ENCODE measurements at places on chromosomes 6 and 20.
A peak's percentile ranks its signal among the peaks of the same experiment; 100 is the strongest.

GRCh38 chr6:87572883-87573282 is 16.9 kb downstream of the RARS2 start:
- no peak for DNase-seq

GRCh38 chr20:31707994-31708735 is 14.5 kb downstream of the BCL2L1 start:
- DNase-seq: peak; percentile 97

- DNase-seq: no peak
Measured at GRCh38 chr6:110944681-110945151, 13.8 kb upstream of the GTF3C6 start.

GRCh38 chr20:53071833-53072232 is 99.7 kb downstream of the TSHZ2 start:
- DNase-seq: no peak

- DNase-seq: no peak
Measured at GRCh38 chr6:16503241-16503775, 258.0 kb downstream of the ATXN1 start.

DNA sequence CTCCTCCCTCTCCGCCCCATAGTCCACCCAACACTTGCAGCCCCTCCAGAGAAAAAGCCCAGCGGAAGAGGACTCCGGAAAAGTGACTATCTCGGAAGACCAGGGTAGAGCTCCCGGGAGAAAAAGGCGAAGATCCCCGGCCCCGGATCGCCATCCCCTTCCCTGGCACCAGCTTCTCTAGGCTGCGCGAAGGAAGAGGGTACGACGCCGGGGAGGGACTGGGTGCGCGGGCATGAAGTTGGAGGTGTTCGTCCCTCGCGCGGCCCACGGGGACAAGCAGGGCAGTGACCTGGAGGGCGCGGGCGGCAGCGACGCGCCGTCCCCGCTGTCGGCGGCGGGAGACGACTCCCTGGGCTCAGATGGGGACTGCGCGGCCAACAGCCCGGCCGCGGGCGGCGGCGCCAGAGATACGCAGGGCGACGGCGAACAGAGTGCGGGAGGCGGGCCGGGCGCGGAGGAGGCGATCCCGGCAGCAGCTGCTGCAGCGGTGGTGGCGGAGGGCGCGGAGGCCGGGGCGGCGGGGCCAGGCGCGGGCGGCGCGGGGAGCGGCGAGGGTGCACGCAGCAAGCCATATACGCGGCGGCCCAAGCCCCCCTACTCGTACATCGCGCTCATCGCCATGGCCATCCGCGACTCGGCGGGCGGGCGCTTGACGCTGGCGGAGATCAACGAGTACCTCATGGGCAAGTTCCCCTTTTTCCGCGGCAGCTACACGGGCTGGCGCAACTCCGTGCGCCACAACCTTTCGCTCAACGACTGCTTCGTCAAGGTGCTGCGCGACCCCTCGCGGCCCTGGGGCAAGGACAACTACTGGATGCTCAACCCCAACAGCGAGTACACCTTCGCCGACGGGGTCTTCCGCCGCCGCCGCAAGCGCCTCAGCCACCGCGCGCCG is 822 bp downstream of the FOXQ1 start:
- DNase-seq: peak; percentile 12

- DNase-seq: no peak
Measured at GRCh38 chr6:62803094-62803493, 408.2 kb upstream of the FKBP1C start.

DNA sequence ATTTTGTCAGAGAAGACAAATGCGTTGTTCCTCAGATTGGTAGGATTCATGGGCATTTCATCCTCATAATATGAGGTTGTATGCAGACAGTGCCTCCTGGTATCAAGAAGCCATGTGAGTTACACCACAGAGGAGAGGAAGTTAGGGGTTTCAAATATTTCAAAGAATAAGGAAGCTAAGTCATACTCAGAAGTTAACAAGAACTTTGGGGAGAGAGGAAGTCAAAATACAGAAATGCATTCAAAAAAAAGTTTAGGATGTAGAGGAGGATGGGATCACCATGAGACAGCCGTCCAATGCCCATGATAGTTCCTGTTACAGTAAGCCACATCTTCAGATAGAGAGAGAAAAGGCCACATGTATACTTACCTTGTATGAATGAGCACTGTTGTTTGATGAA is 22.3 kb downstream of the HLA-DOB start:
- no peak for DNase-seq

- no peak for DNase-seq
Measured at GRCh38 chr6:12017876-12018401, 5.8 kb downstream of the HIVEP1 start.

GRCh38 chr6:94144807-94145206 is 725.4 kb upstream of the EPHA7 start:
- no peak for DNase-seq

DNA sequence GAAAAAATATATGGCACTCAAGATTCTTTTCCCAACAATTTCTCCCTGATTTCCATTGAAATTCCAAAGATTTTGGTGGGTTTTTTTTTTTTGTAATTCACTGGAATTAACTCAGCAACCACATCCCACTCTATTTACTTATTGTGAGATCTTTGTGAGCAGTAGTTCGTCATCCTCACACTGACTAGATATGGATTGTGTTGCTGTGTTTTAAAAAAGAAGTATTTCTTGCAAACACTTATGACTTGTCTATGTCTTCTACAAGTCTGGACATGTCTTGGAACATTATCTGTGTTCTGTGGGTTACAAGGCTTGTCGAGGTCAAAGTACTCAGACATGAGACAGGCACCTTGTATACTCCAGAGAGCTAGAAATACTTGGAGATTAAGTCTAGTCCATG is 7.3 kb upstream of the TENT5A start:
- no peak for DNase-seq

DNA sequence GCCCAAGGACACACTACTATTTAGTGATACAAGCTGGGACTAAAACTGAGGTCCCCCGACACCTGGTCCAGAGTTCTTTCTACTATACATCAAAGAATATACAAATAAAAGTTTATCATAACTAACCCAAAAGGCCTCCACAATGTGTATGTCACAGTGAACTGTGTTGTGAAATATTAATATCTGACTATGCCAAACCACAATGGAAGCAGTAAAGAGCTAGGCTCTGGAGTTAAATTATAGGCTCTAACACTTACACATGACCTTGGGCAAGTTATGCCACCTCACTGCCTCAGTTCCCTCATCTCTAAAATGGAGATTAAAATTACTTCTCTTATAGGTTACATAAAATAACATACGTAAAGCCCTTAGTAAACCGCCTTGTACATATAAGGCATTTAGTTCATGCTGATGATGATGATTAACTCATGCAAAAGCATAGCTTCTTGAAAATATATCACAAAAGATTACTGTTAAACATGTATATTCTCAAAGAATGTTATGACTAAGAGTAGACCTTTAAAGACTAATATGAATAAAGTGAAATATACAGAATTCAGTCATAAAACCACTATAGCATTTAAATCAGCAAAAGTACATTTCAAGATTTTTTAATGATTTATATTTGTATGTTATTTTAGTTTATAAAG is 5.7 kb downstream of the SUPT3H start:
- DNase-seq: no peak

GRCh38 chr6:25354078-25354932 is 75.1 kb downstream of the CARMIL1 start:
- no peak for DNase-seq

- DNase-seq: peak; percentile 38
Measured at GRCh38 chr20:36754656-36755222, 8.8 kb upstream of the NDRG3 start.

GRCh38 chr6:136706430-136706829 is 85.8 kb downstream of the MAP3K5 start:
- no peak for DNase-seq

DNA sequence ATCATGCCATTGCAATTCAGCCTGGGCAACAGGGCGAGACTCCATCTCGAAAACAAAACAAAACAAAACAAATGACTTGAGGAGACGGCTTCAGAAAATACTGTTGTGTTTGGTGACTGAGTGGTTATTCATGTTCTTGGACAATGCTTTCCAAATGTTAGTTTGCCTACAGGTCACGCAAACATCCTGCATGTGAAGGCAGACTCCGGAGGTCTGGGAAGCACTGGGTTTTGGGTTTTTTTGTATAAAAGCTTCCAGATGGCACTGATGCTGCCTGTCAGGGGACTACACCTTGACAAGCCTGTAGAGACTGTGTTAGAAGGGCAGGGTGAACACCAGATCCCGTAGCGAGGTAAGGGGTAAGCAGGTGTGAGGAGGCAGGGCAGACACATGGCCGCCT is 81.7 kb downstream of the THBS2 start:
- DNase-seq: no peak

- DNase-seq: no peak
Measured at GRCh38 chr20:60649541-60649940, 602.5 kb upstream of the CDH4 start.

DNA sequence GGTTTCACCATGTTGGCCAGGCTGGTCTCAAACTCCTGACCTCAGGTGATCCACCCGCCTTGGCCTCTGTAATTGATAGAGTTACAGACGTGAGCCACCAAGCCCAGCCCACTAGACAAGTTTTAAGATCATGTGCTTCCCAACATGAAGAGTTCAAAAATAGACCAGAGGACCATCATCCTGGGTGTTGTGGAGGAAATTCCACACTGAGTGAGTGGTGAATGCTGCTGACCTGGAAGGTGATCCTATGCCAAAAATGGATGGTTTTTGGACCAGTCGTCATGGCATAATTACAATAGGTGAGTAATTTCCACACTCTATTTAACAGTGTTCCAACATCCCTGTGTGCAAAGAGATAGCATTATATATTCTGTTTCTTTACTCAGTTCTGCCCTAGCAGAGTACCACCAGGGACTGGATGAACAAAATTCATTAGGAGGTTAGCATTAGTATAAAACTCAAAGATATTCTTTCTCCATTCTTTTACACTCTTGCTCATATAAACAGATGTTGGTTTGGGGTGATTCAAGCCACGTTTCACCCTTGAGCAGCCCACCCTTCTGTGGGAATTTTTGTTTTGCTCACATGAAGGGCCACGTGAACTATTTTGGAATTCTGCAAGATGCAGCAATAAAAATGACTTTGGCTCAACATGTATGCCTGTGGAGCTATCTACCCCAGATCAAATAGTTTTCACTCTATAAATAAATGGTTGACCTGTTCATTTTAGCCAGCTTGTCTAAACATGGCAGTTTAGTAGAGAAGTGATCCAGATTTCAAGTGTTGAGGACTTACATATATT is 206.2 kb upstream of the TCF21 start:
- no peak for DNase-seq

- no peak for DNase-seq
Measured at GRCh38 chr20:40673442-40673841, 15.6 kb downstream of the MAFB start.

DNA sequence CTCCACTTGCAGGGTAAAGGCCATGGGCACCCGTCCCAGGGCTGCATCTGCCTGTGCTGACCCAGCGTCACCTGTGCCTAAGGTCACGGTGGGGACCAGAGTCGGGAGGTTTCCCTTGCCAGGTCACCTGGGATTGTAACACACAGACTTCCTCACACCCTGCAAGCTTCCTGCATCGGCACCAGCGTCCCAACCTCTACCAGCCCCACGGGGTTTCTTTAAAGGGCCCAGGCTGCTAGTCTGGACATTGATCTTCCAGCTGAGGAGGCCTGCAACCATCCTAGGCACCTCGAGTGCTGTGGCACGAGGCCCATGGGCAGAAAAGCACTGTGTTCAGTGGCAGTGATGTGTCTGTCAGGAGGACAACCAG is 12.6 kb downstream of the ACSS1 start:
- DNase-seq: no peak

DNA sequence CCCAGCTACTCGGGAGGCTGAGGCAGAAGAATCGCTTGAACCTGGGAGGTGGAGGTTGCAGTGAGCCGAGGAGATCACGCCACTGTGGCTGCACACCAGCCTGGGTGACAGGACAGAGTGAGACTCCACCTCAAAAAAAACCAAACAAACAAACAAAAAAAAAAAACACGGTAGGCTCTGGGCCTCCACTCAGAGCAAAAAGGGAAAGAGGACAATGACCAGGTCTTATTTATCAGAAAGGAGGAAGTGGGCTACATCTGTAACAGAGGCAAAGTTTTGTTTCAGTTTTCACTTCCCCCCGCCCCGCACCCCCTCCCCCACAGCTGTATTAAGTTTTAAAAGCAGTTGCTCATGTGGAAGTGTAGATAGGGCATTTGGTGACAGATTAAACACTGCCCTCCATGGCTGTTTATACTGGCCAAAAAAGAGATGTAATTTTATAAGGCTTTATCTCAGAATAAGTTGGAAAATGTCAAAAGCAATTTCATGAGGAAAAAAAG is 114.6 kb downstream of the RCAN2 start:
- no peak for DNase-seq

DNA sequence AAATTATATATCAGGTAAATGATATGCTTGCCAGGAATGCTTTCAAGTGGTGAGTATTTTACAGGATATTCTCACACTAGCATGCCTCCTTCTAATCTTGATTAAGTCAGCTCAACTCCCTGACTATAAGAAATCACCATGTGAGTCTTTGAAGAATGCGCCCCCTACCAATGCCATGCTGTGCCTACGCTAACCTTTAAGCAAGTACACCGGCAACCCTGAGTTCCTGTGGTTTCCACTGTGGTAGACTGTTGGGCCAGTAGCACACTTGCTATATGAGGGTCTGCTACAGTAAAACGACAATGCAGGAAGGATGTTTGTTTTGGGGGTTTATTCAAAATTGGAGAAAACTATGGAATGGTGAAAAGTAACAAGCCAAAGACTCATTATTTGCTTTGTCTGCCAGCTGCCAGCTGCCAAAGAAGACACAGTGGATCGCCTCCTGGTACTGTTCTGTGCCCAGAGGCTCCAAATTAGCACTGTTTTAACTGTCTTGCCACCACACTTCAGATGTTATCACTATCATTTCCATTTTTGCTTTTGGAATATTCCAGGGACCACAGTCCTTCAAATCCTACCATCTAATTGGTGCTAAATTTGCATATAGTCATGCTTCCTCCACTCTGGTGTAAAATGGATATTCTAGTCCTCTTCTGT is 333.5 kb downstream of the RNGTT start:
- DNase-seq: peak; percentile 11

GRCh38 chr6:51273228-51273961 is 454.7 kb downstream of the TFAP2B start:
- no peak for DNase-seq

- no peak for DNase-seq
Measured at GRCh38 chr20:55009066-55009465, 533.7 kb downstream of the DOK5 start.

DNA sequence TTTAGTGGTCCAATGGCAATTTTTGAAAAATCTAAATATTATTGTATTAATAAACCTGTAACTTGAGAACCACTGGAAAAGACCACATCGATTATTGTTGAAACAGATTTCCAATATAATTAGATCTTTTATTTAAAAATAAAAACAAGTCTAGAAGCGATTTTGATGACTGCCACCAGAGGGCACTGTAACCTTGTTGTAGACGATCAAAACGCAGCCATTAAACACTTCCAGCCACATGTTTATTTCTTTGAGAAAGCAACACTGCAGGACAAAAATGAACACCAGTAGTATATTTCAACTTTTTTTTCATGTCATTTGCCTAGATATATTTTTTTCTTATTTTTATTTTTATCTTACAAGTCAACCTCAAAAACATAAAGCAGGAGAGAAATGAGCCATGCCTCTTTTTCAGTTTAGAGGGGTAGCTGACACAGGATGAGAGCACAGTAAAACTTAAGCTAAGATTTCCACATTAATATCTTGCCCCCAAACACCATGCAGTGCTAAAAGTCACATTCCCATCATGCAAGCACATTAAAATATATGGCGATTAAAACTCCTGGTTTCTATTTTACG is 115.4 kb downstream of the OPRM1 start:
- peak; percentile 29 for DNase-seq

- no peak for DNase-seq
Measured at GRCh38 chr6:36069573-36069972, 42.0 kb downstream of the MAPK14 start.

All from NCI-H1105 (cell line).